Activated naive CD8-positive, alpha-beta T cell treated with anti-CD3 and anti-CD28 coated beads, Interleukin-2, amount 10 ng/mL, durations not matched to agents 7 days and 5 days (primary cell): ENCODE measurements at places on chromosomes 12 and 14. TPM values are rescaled to one million over a fixed set of nuclear protein-coding genes. Genes with fewer than 3 reads are reported as not detected.

The GLI1 gene
- total RNA-seq, result 0.86 TPM

The KRT79 gene
- not detected for total RNA-seq

The HOXC4 gene
- 1.2 TPM for total RNA-seq

The NRXN3 gene
- not detected for total RNA-seq

The KCNK13 gene
- total RNA-seq, result not detected

DNA sequence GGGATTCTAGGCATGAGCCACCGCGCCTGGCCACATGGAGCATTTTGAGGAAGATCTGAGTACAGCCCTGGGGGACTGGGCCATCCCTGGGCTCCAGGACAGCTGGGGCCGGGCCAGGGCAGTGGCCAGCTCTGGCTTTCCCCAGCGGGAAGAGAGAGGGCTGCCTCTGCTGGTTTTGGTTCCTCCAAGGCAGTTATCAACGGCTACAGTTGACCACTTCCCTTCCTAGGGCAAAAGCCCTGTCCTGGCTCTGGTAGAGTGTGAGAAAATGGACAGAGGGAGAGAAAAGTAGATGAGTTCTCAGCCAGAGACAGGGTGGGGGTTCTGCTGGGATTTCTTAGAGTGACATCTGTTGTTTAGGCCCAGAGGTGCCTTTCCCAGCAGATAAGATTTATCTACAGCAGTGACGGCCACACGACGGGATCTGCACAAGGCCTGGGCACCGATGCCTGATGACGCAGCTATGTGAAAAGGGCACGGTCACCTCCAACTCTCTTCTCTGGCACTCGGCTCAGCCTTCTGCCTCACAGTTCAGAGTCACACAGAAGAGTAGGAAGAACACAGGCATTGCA is 5.5 kb upstream of the HVCN1 start:
- H3K4me3 ChIP-seq, result no peak overlapping the region
- H3K27me3 ChIP-seq, result no peaks in the 10 kb centered on the region
- DNase-seq, result no peak
- H3K36me3 ChIP-seq, result no peaks in the 10 kb centered on the region

- H3K27me3 ChIP-seq, result no peaks in the 10 kb centered on the region
- H3K4me3 ChIP-seq, result no peak overlapping the region
- H3K4me1 ChIP-seq, result no peaks in the 10 kb centered on the region
- H3K27ac ChIP-seq, result no peak overlapping the region
- no peak for DNase-seq
These were observed 138.7 kb upstream of the PLEKHA5 start for GRCh38 chr12:18990856-18991255.

DNA sequence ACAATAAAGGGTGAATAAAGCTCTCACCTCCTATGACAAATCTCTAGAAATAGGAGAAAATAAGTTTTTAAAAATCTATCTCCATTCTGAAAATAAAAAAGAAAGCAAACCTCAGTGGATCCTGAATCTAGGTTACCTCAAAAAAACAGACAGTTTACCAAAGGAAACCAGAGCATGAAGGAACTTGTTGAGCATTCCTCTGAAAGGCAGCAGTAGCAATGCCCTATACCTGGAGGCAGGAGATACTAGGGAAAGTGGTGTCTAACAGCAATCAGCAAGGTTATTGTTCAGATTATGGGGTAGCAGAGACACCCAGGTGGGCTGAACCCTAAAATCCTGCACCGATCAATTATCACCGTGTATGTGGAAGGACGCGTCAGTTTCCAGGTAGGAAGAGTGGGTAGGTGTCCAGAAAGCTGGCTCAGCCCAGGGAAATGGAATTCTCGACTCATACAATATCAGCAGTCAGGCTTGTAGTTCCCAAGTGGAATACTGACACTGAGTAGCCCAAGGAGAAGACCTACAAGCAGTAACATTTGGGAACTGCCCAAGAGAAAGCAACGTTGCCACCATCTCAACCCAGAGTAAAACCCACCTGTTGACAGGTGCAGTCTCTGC is 128.3 kb downstream of the ST8SIA1 start:
- no peak overlapping the region for H3K4me3 ChIP-seq
- no peak overlapping the region for H3K27ac ChIP-seq
- H3K4me1 ChIP-seq, result no peaks in the 10 kb centered on the region
- no peaks in the 10 kb centered on the region for H3K27me3 ChIP-seq
- H3K36me3 ChIP-seq, result no peaks in the 10 kb centered on the region
- no peak for DNase-seq

DNA sequence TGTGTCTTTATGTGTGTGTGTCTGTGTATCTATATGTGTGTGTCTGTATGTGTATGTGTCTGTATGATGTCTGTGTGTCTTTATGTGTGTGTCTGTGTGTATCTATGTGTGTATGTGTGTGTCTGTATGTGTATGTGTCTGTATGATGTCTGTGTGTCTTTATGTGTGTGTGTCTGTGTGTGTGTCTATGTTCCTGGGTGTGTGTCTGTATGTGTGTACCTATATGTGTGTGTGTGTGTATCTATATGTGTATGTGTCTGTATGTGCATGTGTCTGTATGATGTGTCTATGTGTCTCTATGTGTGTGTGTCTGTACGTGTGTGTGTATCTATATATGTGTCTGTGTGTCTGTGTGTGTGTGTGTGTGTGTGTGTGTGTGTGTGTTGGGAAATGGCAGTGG is 19.0 kb upstream of the CD9 start:
- DNase-seq, result no peak
- H3K27me3 ChIP-seq, result no peaks in the 10 kb centered on the region
- H3K27ac ChIP-seq, result no peak overlapping the region
- no peaks in the 10 kb centered on the region for H3K36me3 ChIP-seq

DNA sequence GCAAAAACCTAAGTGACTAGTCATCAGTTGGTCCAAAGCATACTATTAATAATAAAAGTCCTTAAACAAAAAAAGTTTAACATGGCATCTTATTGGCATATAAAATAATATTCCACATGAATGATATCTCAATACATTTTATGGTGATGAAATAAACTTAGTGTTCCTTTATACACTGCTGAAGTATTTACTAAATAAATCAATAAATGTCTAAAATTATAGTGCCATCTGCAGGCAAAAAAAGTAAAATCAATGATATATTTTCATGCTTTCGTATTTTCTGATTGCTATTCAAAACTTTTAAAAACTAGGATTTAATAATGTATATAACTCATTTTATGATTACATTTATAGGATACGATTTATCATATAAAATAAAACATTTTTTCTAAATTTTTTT is 30.5 kb downstream of the PUS7L start:
- H3K4me3 ChIP-seq, result no peak overlapping the region
- H3K36me3 ChIP-seq, result peaks cover 25% of the 10 kb centered on the region
- H3K27ac ChIP-seq, result no peak overlapping the region
- DNase-seq, result no peak
- H3K4me1 ChIP-seq, result no peaks in the 10 kb centered on the region
